ENCODE measurements at places on chromosomes 4 and X. TPM values are rescaled to one million over a fixed set of nuclear protein-coding genes. Genes with fewer than 3 reads are reported as not detected.

DNA sequence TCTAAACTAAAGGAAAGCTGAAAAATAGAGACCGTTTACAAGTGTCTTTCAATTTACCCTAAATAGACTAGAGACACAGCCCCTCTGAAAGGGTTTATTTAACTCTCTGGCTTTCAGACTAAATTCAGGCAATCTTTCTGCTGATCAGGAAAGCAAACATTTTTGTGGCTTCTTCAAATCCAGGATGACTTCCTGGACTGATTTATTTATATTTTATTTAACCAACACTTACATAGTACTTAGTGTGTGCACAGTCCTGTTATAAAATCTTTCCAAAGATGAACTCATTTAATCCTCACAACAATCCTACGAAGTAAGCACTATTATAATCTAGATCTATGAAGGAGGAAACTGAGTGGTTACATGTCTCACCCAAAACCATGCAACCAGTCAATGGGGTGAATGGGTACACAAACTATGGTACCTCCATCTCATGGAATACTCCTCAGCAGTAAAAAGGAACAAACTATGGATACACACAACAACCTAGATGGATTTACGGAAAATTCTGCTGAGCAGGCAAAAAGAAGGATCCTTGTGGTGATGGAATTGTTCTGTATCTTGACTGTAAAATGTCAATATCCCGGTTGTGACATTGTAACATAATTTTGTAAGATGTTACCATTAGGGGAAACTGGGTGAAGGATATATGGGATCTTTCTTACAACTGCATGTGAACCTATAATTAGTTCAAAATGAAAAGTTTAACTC, 64.1 kb upstream of the MAMLD1 start:
- no peak for DNase-seq

DNA sequence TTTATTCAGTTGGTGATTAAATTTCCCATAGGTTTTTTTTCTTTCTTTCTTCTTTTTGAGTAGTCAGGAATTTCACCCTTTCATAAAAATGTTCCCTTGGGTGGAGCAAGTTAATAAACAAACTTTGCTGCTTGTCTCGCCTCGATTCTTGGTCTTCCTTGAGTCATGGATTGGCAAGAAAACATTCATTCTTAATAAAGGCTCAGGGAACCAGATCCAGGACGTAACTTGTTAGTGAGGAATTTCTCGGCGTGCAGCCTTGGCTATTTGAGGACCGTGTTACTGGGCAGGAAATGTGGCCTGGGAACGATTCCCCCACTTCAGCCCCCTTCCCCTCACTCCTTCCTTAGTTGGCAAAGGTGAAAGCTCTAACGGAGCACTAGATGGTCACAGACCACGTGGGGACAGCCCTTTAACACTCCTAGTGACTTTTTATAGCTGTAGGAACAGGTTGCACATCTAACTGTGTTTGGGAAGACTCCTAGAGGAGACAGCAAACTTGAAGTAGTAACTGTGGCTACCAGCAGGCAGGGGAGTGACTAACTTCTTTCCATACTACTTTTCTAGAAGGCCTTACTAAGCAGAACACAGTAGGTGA, 106.8 kb downstream of the UCHL1 start:
- DNase-seq = no peak

The CITED1 gene
- 0.76 TPM for total RNA-seq

DNA sequence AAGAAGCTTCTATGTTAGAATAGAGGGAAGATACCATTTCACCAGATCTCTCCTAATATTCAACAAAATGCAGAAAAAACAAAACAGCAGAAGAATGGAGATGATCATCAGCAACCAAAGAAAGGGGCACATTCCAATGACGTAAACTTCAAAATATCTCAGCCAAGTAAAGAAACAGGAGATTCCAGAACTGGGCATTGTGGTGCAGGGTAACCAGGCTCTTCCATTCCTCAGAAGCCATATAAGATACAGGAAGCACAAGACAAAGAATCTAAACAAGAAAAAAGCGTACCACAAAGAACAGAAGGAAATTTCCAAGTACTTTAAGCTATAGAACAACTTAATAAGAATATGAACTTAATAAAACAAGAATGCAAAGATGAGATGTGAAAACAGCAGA, 6.9 kb upstream of the ARMCX4 start:
- DNase-seq = no peak

DNA sequence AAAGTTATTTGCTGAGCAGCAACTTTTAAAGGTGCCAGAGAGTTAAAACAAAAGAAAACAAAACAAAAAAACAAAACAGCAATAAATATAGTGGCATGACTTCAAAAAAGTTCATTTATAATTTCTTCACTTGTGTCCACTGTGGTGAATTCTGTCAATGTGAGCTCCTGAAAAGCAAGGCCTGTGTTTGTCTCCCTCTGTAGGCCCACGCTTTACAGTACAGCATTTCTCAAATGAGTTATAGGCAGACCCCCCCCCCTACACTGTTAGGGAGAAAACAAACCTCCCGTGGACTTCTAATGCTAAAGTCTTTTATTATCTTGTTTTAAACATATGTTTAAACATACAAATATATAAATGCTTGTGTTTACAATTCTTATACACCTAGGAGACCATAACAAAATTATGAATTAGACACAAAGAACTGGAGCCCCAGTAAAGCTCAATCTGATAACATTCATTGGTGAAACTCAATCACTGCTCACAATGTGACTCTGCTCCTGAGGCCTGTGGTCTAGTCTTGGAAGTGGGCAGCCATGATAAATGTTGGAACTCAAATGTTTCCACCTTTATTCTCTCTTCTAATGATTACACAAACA, 47.0 kb upstream of the SCOC start:
- DNase-seq = no peak

DNA sequence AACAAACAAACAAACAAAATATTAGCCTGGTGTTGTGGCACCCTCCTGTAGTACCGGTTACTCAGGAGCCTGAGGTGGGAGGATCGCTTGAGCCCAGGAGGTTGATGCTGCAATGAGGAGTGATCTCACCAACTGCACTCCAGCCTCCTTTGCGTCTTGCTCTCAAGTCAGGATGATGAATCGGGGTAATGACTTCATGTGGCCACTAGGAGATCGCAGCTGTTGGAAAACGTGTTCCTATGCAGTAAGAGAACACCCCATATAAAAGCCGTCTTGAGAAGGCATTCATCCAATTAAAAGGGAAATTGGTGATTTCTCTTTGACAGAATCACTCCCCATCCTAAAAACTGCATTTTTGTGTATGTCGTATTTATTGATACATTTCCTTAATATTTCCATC, 6.9 kb downstream of the CCNB3 start:
- DNase-seq = no peak

The GABRQ gene
- total RNA-seq = 0.10 TPM

DNA sequence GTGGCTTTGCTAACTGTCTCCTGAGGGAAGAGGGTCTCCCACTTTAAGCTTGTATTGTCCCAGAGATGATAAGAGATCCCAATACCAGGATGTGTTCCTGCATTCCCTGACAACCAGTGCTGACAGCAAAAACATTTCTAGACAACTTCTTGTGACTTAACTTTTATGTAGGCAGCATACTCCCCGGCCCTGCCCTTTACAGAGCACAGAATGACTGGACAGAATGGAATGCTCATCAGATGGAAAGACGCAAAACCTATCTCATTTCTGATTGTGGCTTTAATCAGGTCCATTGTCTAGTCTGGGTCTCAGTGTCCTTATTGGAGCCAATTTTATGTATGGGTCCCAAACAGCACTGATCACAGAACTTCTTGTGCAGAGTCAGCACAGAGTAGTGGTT, 18.2 kb upstream of the PLAC1 start:
- DNase-seq = no peak

The VEGFC gene
- total RNA-seq = 2.3 TPM

DNA sequence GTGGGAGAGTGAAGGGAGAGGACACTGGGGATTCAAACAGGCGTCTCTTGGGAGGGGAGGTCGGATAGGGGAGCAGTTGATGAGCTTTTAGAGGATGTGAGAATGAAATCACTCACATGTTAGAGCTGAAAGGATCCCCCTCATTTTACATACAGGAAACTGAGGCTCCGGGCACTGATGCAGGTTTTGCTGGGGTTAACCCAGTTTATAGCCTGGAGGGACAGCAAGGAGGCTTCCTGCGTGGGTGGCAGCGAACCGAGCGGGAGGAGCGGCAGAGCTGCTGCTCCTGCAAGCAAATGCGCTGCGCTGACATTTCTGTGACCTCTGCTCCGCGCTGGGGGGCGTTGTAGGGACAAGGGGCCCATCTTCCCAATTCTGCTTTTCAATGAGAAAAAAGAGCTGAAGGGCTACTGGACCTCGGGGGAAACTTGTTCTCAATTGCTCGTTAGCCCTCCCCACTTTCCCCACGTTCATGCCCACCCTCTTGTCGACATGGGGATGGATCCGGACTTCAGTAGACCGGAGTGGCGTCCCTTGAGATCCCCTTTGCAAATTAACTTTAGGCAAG, 1.2 kb upstream of the NEUROG2 start:
- no peak for DNase-seq
